Dorsolateral prefrontal cortex (tissue), 122 donors: ENCODE measurements at places on chromosomes 5 and 9.

DNA sequence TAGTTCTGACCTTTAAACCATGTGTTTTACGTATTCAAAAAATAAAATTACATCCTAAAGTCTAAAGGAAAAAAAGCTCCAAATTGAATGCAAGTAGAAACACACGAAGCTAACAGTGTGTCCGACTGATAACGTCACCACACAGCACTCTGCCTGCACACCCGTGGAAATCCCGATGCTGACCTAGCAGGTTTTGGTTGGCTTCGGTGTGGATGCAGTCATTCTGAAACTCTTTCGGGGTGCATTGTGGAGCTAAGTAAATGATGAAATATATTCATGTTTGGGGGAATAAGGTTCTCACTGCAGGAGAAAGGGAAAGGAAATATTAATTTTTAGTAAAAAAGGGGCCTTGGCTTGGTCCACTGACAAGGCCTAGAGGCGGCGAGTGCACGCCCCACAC is 2.0 kb downstream of the RASGEF1C start:
- no peak for DNase-seq

DNA sequence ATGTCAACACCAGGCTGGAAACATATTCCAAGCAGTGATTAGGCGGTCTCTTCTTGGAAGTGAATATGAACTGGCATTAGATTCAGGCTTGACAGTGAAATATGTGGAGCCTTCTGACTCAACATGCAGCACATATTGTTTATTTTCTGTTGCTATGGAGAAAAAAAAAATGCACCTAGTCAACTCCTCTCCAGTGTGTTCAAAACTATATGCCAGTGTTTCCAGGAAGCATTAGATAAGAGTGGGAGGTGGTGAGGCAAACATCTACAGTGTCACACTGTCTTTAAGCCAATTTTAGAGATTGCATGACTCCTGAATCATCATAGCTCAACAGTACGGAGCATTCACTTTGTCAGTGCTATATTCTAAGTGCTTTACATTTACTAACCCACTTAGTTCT is 117.9 kb downstream of the HCN1 start:
- no peak for DNase-seq

- no peak for DNase-seq
Measured at GRCh38 chr9:103530934-103531333, 535.8 kb downstream of the CYLC2 start.

- DNase-seq, result no peak
Measured at GRCh38 chr5:159775890-159776289, 140.4 kb upstream of the ADRA1B start.

- DNase-seq, result no peak
Measured at GRCh38 chr5:142845954-142846398, 75.8 kb downstream of the ARHGAP26 start.

DNA sequence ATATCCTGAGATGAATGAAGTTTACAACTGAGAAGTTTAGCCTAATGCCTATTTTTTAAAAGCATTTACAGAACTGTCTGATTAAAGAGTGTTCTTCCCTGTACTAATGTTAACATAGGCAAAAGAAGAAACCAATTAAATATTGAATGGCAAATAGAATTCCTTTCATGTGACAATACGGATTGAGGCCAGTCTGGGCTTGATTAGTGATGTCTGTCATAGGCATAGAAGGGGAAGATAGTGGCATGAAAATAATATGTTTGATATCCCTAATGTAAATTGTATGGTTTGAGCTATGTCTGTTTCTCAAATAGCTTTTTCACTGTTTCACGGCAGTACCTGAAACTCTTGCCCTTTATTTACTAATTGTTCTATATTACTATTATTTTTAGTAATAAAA is 443.1 kb upstream of the CLINT1 start:
- no peak for DNase-seq

DNA sequence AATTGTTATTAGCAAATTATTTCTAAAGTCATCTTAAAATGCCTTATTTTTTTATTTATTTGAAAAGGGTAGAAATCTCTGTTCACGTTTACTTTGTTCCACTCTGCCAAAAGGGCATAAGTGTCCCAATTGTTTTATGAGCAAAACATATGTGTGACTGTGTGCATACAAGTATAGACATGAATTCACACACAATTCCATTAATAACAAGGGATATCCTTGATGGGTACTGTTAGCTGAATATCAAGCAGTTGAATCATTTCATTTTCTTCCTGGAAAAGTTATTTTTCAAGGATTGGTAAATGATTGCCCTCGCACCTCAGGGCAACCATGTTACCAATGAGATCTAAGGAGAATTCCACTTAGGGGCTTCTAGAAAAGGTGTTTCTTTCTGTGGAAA is 92.1 kb upstream of the TAF11L2 start:
- no peak for DNase-seq

- DNase-seq, result no peak
Measured at GRCh38 chr9:89718651-89719050, 113.8 kb downstream of the GADD45G start.

- DNase-seq, result no peak
Measured at GRCh38 chr9:125280945-125281344, 19.3 kb downstream of the GAPVD1 start.

GRCh38 chr5:143056339-143056704 is 286.1 kb downstream of the ARHGAP26 start:
- DNase-seq, result no peak

DNA sequence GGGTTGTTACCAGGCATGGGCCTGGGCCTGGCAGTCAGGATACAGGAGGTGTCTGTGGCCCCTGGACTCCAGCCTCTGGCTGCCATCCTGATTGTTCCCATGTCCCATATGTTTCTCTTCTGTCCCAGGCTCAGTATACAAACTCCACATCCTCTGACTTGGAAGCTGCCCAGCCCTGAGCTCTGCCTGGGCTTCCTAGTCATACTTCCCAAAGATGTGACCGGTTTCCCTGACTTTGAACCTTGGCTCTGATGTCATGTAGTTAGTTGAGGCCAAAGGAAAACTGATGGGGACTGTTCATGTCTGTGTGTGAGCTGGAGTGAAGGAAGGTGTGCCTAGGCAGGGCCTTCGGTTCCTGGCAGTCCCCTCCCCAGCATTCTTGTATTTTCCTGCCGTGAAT is 50.4 kb downstream of the CYSTM1 start:
- no peak for DNase-seq

DNA sequence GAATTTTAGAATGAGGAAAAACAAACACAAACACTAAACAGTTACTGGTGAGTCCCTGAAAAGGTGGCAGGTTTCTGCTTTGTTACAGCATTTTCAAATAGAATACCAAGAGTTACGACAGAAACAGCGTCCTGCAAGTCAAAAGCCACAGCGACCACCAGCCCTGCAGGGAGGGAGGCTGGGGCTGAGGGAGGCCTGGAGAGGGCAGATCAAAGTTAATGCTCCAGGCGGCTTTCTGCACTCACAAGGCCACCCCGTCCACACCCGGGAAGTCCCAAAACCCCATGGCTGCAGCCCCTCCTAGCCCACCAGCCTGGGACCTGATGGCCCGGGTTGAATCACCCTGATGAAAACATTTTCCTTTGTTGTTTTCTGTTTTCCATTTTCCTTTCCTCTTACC is 29.3 kb downstream of the COL23A1 start:
- DNase-seq, result no peak

- no peak for DNase-seq
Measured at GRCh38 chr5:146041180-146041789, 64.1 kb downstream of the PLAC8L1 start.

GRCh38 chr5:151661968-151662732 is 24.6 kb downstream of the SPARC start:
- DNase-seq, result no peak

GRCh38 chr9:106626936-106627335 is 236.0 kb upstream of the ZNF462 start:
- DNase-seq, result no peak

- peak; percentile 94 for DNase-seq
Measured at GRCh38 chr9:97570899-97571298, 62.3 kb downstream of the TSTD2 start.

DNA sequence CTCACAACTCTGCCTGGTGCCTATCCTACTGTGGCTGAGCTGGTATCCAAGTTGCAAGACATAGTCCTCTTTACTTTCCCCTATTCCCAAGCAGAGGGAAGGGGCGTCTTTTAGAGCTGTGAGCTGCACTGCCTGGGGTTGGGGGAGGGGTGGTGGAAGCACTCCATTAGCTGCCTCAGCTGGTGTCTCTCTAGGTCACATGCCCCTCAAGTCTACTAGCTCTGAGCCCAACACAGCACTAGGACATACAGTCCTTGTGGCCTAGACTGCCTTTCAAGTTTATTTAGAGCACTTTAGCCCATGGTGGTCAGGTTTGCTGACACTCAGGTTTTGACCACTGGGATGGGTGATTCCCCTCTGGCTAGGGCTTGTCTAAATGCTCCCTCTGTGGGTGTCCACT is 54.7 kb downstream of the SREK1 start:
- DNase-seq, result no peak

- no peak for DNase-seq
Measured at GRCh38 chr5:930866-931265, 38.2 kb downstream of the TRIP13 start.

DNA sequence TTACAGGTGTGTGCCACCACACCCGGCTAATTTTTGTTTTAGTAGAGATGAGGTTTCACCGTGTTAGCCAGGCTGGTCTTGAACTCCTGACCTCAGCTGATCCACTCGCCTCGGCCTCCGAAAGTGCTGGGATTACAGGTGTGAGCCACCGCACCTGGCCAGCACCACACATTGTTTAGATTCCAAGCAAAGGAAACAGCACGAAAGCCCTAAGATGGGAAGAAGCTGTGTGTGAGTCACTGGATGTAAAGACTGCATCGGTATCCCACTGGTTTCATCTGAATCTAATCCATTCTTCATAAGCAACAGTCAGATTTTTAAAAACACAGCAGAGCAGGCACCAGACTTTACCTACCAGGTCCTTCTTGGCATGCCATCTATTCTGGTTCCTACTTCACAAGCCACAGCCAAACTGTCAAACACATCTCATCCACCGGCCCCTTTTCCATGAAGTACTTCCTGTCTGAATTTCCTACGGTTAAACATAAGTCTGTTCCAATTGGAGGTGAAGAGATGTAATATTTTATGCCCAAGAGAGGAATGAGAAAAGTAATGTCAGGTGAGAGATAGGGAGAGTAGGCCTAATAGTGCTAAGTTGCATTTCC is 17.4 kb downstream of the UBTD2 start:
- DNase-seq, result no peak

DNA sequence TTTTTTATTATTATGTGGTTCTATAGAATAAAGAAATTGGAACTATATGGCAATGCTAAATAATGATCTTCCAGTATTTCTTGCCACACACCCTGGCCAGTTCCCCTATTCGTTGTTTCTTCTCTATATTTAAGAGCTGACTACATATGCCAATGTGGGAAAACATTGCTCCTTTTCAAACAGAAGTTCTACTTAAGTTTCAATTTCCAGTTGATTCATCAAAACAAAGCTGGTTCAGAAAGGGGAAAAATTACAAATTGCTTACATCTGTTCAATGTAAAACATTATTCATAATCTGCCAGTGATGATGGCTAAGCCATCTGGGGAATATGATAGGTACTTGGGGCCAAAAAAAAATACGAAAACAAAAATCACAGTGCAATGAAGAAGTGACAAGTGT is 76.9 kb downstream of the ST8SIA4 start:
- DNase-seq, result no peak

- DNase-seq, result no peak
Measured at GRCh38 chr9:94804316-94804715, 77.8 kb downstream of the AOPEP start.

- peak; percentile 73 for DNase-seq
Measured at GRCh38 chr9:114156657-114157421, 1.5 kb downstream of the COL27A1 start.

GRCh38 chr9:123599781-123600180 is 243.8 kb downstream of the CRB2 start:
- DNase-seq, result no peak

- no peak for DNase-seq
Measured at GRCh38 chr9:96719921-96720320, 58.0 kb downstream of the ZNF510 start.

DNA sequence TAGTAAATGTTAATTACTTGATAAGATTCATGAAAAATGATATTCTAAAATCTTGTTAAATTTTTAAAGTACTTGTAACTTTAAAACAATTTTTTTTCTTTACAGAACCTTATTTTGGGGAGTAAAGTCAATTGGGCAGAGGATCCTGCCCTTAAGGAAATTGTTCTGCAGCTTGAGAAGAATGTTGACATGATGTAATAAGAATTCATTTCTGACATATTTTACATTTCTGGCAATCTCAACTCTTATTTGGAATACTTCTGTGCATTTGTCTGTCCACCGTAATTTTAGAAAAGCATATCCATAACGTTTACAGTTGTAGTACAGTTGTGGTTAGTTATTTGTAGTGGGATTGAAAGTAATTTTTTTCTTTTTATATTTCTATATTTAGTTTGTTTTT is 20.2 kb downstream of the CENPH start:
- no peak for DNase-seq
